NCI-H2081 treated with DMSO at 0.1 percent for 48 hours (cell line): ENCODE measurements at places on chromosomes 13 and 19.

DNA sequence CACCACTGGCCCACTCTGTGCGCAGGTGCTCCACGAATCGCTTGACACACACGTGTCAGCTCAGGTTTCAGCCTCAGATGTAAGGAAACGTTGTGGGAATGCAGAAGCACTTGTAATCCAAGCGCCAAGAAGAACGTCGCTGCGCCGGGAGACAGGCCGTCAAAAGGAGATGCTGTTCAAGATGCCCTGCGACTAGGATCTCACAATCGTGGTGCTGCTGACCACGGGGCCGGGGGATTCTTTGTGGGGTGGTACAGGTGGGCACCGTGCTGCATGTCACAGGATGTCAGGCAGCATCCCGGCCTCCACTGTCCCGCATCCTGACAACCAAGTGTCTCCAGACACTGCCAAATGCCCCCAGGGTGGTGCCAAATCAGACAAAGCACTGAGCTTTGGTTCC lies 16.9 kb upstream of the SIGLEC11 start:
- DNase-seq, result no peak

DNA sequence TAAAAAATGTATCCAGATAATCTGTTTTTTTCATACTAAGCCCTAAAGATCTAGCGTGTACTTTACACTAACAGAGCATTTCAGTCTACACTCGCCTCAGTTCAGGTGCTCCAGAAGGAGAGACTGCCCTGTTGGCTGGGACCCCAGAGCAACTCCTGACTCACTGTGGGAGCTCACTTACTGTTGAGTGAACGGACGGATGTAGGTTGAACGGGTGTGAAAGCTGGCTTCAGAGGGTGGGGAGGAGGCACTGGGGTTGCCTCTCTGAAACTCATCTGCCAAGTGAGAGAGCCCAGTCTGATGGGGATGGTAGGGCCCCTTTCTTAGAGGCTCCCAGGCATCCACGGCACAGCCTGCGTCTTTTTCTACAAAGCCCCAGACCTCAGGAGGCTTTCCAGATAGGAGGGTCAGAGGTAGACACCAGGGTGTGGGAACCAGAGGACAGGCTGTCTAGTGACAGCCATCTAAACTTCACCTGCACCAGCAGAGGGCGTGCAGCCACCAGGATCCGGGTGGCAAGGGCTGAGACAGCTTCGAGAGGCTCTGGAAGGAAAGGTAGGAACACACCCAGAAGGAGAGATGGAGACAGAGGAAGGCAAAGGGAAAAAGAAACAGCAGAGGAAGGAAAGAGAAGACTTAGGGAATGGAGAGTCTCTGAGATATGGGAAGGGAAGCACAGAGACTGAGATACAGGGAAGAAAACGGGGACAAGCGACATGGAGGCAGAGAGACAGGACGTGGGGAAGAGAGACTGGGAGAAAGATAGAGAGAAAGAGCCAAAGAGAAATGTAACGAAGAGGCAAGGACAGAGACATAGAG lies 3.7 kb downstream of the KASH5 start:
- no peak for DNase-seq

DNA sequence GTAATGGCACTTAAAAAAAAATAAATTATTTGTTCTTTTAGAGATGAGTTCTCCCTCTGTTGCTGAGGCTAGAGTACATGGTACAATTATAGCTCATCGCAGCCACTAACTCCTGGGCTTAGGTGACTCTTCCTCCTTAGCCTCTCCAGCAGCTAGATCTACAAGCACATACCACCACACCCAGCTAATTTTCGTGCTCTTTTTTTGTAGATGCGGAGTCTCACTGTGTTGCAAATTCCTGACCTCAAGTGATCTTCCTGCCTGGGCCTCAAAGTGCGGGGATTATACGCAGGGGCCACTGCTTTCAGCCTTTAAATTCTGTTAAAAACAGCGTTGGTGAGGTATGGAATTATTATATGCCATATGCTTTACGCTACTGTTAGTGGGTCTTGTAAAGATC lies 2034.0 kb downstream of the OLFM4 start:
- no peak for DNase-seq

- no peak for DNase-seq
These were observed 4.6 kb upstream of the SLC25A30 start for GRCh38 chr13:45422731-45423292.

- no peak for DNase-seq
These were observed 21.8 kb upstream of the OR10H1 start for GRCh38 chr19:15837221-15837731.

DNA sequence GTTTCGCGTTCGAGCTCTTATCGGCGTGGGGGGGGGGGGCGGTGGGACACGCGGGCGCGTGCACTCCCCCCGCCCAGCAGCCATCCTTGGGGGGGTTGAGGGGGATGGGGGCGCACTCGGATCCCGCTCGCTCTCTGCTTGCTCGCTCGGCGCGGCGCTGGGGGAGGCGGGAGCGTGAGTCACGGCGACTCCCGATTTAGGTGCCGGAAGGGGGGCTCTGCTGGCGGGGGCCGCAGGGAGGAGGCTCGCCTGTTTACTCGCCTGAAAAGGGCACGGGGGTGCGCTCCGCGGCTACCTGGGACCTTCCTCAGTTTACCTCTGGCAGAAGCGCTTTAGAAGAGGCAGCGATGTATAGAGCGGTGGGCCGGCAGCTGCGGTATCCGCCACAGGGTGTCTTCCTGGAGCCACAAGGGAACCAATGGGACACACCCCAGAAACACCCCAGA lies 1.1 kb upstream of the PDE4A start:
- no peak for DNase-seq

- DNase-seq, result no peak
These were observed at the start of gene RAX2 for GRCh38 chr19:3771906-3772455. RAX2 (minus strand) TSS chr19:3772228; CDS start chr19:3771742, 486 bp downstream.

DNA sequence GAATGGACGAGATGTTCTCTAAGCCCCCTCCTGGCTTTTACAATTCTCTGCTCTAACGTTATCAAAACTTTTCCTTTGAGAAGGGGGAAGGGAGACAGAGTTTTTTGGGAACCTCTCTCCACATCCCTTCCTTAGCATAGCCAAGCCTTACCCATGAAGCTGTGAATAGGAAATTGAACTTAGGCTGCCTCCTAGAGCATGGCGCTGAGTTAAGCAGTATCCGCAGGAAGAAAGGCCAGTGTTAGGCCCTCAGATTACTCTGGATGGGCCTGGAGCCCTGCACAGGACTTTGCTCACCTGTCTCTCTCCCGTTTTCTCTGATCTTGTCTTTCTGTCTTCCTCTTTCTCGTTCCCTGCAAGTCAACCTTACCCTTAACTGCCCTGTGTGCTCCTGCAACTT lies 39.6 kb downstream of the CYP2B6 start:
- DNase-seq, result no peak

DNA sequence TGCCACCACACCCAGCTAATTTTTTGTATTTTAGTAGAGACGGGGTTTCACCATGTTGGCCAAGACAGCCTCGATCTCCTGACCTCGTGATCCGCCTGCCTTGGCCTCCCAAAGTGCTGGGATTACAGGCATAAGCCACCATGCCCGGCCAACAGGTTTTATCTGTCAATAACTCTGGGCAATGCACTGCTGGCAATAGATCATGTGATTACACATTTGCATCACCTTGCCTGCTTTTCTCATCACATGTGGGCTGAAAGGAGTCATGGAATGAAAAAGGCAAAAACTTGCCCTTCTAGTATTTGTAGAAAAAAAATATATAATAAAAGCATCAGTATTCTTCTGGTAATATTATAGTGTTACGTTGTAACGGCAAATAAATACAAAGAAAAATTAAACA lies 164.5 kb downstream of the NHLRC3 start:
- DNase-seq, result no peak

DNA sequence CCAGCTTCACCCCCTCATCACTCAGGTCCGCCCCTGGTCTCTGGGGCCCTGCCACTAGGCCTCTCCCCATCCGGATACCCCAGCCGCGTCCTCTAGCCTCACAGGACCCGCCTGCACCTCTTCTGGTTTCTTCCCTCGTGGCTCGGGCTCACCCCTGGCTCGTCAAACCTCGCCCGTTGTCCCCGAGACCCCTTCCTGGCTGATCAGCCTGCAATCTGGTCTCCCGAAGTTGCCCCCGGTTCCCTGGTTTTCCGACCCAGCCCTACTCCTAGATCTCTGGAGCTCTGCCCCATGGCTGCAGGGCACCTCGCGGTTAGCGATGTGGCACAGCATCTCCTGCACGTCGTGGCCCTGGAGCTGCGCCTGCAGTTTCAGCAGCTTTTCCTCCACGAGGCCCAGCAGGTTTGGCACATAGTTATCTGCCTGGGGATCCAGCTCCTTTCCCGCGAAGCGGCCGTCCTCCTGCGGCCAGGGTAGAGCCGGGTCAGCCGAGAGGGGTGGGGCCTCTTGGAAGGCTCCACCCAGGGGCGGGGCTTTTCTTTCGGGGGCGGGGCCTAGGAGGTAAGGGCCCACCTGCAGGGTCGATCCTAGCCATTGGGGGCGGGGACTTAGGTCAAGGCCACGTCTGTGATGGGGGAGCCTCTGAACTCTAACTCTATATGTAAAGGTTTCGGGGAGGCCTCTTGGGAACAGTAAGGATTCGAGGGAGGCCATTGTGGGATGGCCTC lies 2.4 kb upstream of the RGL3 start:
- DNase-seq, result no peak

- no peak for DNase-seq
These were observed 362 bp downstream of the WTIP start for GRCh38 chr19:34481861-34482379.

DNA sequence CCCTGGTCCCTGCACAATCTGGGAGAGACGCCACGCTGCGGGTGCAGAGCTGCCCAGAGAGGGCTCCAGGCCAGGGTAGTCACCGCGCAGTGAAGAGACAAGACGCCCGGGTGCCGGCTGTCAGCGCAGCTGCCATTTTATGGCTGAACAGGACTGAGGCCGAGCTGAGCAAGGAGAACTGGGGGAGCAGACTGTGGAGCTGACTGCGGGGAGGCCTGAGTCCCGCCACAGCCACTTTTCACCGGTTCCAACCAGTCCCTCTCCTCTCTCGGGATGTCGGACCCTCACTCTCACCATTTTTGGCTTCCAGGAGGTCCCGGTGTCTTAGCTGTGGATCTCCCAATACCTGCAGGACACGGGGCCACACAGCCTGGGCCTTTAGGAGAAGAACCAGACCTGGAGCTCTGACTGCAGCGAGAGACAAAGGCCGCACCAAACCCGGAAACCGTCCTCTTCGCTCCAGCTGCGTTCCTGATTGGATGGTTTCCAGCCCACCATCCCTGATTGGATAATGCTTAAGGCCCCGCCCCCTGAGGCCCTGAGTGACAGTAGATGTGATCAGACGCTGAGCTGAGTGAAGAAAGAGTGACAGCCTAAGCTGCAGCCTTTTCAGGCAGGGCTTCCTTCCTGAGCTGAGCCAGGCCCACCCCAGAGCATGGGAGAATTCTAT lies at the start of gene ZNF626:
TSS of gene ZNF626 (minus strand) at position 422 of the 670 bp plus-strand sequence. CDS start at position 297, 125 bp downstream.
- DNase-seq, result peak; percentile 68

DNA sequence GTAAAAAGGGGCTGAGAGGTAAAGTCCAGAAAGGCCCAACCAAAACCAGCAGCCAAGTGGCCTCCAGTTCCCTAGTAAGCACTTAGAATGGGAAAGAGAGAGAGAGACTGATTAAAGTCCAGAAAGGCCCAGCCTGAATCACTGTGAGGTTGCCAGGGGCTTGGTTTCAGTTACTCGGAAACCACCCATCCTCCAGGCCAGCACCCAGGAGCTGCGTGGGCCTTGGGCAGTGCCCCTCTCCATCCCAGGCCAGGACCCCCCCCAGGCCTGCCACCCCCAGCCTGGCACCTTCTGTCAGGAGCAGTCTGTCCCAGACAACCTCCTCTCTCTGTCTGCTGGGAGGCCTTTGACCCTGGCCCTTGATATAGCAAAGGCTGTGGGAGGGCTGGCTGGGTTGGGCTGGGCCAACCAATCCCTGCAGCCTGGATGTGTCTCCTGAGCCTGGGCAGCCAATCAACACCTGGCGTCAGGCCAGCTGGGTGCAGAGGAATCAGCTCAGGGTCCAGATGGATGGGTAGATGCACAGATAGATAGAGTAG lies at the start of gene CYP4F2:
TSS of gene CYP4F2 (minus strand) at position 337 of the 539 bp plus-strand sequence. CDS start 463 bp downstream, outside the sequence.
- DNase-seq, result no peak

DNA sequence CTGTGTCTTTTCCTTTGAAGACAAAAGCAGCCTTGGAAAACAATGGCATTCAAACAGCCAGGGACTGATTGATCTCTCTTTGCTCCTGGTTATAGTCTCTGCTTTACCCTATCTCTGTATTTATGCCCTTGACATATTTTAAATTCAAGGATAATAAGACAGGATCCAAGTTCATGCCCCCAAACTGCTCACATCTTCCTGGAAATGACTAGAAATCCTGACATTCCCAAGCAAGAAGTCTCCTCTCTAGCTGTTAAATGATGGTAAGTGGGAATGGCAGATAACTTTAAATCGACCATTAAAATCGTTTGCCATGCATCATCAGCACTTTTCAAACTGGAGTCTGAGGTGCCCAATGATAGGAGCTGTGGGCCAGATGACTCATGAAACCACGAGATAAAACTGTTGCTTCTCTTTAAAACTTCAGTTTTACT lies 435.6 kb downstream of the FOXO1 start:
- DNase-seq, result no peak

- no peak for DNase-seq
These were observed 34.7 kb downstream of the BRD4 start for GRCh38 chr19:15297416-15298224.

DNA sequence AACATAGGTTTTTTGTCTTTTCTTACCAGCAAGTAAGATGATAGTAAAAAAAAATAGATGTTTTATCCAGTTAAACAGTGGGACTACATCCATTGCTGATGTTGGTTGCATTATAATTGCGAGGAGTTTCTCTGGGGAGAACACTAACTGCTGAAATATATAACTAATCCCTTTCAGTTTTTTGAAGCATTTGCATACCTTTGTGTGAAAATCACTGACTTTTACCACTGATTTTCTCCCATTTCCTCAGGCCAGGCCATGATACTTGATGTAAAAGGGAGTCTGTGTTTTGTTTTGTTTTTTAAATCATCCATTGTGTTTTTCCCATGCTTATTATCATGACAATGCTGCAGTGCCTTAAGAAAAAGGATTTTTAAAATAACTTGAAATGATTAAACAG lies 699.5 kb downstream of the PCDH9 start:
- DNase-seq, result no peak

DNA sequence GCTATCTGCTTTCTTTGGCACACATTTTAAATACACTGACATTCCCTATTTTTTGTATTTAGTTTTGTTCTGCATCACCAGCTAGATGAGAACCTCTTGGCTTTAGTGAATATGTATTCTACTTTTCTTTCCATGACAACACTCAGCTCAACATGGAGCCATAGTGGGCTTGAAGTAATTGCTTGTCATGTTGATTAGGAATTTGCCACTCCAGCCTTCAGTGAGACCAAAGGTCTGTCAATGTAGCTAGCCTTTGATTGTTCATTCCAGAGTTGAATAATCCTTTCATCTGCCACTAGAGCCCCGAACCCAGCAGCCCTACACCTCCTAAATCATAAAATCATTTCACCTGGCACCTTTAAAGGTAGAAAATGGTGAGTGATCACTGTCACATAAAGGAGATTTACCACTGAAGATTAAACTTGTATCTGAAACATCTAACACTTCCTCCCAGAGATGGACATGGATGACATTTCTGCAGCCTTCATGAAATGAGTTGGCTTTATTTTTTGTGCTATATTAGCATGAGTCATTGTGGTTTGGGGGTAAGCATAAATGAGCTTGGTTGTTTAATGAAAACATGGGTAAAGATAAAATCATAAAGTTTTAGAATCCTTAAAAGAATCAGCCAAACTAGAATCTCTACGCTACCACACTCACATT lies 29.2 kb upstream of the GARRE1 start:
- no peak for DNase-seq
